ENCODE measurements at places on chromosomes 12 and 14.

DNA sequence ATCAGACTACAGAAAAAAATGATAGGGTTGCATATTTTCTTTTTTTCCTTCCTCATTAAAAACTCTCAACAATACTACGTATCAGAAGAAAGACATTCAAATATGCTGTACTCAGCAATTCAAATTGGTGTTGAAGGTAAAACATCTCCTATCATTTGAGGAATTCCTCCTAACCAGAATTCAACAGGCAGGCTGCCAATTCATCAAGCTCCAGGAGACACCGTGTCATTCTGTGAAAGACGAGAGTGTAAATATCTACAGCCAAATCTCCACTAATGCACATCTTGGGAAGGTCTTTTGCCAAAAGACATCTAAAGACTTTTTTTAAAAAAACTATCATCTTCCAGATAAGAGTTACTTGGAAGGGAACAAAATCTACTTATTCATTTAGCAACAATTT lies 26.6 kb downstream of the NT5DC3 start:
- no peak for DNase-seq

DNA sequence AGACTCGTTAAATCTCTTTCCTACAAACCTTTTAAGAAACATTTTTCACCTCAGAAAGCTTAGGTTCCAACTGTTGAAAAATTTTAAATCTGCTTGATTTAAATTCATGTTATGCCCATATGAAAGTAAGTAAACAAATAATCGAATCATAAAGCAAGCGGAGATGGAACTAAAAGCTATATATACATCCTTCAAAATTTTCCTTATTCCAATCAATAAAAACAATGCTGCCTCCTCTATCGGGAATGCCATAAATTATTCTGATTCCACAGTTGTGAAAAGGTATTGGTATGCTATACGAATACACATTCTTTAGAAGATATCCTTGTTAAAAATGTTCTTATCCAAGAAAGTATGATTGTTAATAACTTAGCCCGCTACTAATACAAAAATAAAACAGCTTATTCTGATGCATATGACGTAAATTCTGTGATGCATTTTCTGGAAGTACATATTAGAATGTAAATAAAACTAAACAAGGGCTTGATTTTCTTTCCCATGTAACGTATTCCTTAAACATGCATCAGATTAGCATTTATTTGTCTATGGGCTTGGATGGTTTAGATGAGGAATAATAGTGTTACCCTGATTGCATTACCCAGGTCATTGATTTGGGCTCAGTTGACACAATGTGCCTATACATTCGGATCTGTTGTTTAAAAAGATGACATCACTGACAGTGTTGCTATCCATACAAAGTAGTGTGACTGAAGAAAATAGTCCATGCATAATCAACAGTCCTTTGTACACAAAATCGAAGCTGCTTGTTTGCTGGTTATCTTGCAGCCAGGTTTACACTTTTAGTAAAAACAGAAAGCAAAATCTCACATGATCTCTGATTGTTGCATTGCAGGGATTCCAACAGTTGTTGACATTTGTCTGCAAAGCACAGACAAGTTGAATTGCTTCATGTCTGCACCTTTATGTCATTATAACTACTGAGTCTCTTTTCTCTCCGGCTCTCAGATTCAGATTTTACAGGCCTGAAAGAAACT lies 656 bp upstream of the DTD2 start:
- no peak for DNase-seq

- no peak for DNase-seq
Observed at GRCh38 chr12:59724011-59724695, 128.3 kb downstream of the SLC16A7 start.

GRCh38 chr12:58176296-58176869 lies 235.0 kb downstream of the ATP23 start:
- no peak for DNase-seq

GRCh38 chr12:125189015-125189414 lies 123.8 kb downstream of the AACS start:
- DNase-seq = no peak

DNA sequence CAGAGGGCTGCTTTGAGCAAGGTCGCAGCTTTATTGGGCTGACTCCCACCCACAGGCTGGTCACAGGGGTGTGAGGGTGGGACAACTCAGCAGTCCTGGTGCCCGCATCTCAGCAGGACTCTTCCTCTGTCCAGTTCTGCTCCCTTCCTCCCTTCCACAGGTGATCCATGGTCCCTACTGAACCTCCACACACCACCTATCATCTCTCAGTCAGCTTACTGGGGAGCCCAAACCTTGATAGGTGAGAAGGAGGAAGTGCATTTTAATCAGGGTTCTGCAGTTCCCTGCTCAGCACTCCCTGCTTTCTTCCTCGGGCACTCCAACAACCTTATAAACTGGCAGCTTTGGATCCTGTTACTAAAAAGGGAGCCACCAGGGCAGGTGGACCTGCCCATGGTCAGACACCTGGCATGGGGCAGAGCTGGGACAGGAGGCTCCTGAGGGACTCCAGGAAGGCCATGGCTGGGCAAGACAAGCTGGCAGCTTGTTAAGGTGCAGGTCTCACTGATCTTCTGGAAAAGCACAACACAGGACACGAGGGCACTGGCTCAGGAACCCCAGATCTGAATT lies 664.6 kb downstream of the BCL11B start:
- no peak for DNase-seq

- DNase-seq = no peak
Observed at GRCh38 chr12:51687614-51688013, 96.6 kb downstream of the SCN8A start.

- no peak for DNase-seq
Observed at GRCh38 chr12:131537267-131537958, 173.5 kb upstream of the SFSWAP start.

GRCh38 chr12:132259364-132259871 lies 70.0 kb downstream of the GALNT9 start:
- DNase-seq = no peak

- DNase-seq = no peak
Observed at GRCh38 chr12:93363841-93364297, 13.9 kb upstream of the NUDT4 start.

- DNase-seq = no peak
Observed at GRCh38 chr14:76267322-76268046, 108.5 kb upstream of the ESRRB start.

DNA sequence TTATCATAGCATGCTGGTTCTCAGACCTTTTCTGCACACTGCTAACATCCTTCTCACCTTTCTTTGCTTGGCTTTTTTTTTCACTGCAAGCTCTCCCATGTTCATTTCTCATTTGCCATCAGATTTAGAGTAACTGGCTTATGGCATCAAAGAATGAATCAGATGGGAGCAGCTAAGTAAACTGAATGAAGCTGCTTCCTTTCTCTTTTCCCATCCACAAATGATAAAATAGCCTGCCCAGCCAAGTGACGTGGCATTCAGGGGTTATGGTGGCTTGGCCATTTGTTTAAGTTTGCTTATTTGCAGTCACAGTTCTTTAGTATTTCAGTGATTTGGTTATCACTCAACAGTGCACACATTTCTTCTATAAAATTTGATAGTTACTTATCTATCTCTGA lies 708.6 kb downstream of the DIO2 start:
- DNase-seq = no peak

DNA sequence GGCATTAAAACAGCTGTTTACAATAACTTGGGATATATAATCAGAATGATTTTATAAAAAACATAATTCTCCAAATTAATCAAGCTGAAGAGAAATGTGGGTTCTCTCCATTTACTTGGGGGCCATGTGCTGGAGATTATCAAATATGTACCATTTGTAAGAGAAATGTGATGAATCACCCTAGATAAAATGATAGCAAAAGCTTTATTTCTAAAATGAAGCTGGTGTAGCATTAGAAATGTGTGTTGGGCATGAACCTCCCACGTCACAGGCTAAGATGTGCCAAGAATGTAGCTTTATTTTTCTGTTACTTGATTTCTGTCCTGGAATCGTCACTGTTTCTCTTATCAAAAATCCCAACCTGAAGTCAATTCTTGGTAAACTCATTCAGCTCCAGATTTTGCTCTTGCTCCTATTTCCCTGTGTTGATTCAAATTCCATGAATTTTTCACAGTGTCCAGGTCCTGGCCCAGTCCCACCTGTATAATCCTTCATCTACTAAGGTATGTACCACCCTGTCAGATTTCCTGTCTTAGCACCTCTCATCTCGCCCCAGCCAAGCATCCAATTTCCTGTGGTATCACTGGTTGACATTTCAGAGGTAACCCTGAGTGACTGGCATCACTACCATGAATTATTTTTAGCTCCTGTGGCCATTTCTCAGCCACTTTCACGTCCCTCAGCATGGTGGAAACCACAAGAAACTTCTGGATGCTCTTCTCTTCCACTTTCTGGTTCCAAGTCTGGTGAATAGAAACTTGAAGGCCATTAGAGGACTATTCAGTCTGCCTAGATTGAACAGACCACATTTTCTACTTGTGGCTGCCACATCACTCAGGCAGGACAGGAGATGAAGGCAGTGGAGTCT lies 103.6 kb upstream of the FLRT2 start:
- DNase-seq = no peak

DNA sequence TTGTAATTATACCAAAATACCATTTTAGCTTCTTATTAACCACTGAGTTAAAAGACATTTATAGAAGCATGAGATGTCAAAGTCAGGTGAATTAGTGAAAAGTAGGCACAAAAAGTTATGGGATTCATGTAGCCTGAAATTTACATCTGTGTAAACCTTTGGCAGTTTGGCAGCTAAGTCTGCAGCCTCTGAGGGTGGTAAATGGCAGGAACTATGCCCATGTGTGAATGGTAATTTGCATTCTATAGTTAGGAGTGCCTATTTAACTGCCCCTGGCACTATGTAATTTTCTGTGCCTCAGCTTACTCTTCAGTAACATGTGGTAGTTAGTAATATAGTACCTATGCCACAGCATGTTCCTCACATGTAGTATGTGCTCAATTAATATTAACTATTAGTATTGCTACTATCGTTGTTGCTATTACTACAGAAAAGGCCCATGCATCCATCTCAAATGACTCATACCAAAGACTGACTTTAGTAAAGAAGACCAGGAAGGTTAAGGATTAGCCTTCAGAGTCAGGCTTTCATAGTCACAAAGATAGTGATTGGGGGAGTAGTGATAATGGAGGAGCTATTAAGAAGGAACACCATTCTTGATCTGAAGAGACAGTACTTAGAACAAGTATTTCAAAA lies 258.7 kb upstream of the BTG1 start:
- DNase-seq = no peak

DNA sequence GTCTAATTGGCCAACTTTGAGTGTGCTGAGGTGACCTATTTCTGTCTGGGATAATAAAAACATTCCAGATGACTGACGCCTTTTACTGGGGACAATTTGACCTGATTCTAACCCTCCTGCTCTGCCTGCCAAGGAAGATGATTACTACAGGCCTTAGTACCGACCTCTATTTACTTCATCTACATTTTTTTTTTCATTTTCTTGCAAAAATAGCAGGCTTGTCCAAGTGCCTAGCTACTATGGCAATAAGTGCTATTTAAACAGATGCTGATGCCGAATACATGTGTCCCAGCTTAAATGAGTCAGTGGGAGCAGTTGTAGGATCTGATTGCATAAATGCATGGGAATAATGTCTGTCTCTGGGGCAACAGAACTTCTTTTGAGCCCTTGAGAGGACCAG lies 254.3 kb downstream of the RGS6 start:
- no peak for DNase-seq

DNA sequence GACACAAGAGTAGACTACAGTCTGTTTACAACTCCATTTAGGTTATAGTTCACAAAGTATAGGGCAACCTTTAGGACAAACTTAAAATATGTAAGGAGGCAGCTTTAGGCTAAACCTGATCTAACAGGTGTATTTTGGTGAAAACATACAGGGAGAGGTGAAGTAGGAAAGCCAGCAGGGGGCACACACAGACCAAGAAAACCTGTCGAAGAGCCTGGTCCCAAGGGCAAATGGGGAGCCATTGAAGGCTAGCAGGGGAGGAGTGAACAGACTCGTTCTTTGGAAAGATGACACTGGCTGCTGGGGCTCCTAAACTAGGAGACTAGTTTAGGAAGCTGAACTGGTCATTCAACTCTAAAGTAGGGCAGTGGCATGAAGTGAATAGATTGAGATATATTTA lies 138.8 kb upstream of the WSCD2 start:
- DNase-seq = no peak

DNA sequence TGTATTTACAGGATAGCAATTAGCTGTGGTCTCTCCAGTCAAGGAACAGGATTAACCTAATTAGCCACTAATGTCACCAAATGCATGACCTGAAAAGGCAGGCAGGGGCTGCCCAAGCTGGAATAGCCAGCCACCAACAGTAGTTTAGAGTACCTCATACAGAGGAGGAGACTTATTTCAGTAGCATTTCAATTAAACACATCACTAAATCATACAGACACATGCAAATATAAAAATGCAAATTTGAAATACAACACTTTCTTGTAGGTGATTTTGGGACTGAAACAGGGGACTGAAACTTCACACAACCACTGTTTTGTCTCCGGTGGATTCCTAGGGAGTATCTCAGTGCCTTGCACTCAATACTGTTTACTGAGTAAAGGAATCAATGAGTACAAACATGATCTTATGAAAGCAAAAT lies 636 bp upstream of the IFNG-AS1 start:
- DNase-seq = no peak

DNA sequence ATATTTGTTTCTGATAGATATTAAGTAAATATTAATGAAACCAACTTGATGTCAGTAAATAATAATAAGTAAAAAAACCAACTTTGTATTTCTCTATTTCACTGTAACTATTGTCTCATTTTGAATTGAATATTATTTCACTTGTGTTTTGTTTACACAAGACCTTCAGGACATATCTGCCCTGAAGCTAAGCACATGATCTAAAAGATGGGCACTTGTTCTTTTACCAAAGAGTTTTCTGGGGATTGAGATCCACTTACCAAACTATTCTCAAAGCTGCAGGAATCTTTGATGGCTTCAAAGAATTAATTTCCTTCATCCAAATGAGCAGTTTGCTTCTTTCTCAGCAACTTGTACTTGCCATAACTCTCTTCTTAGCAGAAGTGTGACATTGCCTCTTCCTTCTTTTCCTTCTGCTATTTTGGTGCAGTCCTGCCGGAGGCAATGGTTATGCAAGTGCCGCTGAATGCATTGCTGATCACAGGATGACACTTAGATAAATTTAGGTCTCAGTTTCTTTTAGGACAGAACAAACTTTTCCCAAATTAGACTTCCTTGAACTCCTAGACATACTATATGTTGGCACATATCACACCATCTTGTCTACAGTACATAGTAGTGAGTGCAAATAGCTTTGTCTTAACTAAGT lies 9.2 kb downstream of the FAR2 start:
- no peak for DNase-seq

GRCh38 chr14:77120771-77121743 lies 20.5 kb downstream of the ZDHHC22 start:
- DNase-seq = no peak

DNA sequence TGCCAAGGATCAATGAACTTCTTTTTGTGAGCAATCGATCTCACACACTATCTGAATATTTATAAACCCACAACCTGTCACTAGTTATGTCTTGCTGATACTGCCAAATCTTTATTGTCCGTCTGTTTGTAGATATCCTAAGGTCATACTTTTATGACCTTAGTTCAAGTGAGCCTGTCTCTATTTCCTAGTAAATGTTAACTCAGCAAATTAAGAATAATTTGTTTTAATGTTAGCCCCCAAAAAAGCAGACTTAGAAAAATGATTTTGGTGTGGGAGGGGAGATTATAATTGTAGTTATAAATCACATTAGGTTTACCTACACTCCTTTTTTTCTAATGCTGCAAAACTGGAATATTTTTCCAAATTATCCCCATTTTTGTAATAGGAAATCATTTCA lies 9.4 kb downstream of the STYK1 start:
- no peak for DNase-seq
